ENCODE measurements at places on chromosomes 1 and 21.

- no peak for DNase-seq
Measured at GRCh38 chr1:119210296-119210649, 69.8 kb upstream of the WARS2 start.

GRCh38 chr1:69661686-69662085, 94.0 kb downstream of the LRRC7 start:
- no peak for DNase-seq

- no peak for DNase-seq
Measured at GRCh38 chr1:11498956-11499594, 20.1 kb downstream of the DISP3 start.

- no peak for DNase-seq
Measured at GRCh38 chr1:165257969-165258459, 98.5 kb downstream of the LMX1A start.

GRCh38 chr1:13930151-13930550, 230.2 kb downstream of the PRDM2 start:
- DNase-seq = no peak
